ENCODE measurements at places on chromosomes 3 and 15.

DNA sequence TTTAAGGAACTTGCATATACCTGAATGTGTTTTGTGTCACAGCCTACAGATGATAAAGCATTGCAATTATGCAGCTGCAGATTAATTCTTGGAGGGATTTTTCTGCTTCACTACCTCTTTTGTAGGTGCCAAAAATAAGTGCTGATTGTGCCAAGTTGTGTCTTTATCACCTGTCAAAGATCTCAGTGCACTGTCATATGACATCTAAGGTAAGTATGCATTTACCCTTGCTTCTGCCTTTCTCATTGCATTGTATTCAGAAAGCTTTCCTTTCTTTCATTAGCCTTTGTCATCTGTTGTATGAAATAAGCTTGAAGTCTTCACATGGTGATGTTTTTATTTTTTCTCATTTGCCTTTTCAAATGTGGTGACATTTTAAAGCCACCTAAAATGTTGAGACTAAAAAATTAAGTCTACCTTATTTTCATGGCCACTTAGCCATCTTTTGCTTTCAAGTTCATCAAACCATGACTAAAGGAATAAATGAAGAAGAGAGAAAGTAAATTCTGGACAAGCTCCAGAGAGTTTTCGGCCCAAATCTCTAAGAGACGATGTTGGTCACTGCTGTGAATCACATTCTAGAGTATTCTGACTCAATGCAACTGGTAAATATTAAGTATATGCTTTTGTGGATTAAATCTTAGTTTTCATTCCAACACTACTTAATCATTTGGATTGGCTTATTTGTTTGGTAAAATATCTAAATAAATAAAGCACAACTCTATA lies 381.8 kb upstream of the EPHA3 start:
- DNase-seq = no peak

DNA sequence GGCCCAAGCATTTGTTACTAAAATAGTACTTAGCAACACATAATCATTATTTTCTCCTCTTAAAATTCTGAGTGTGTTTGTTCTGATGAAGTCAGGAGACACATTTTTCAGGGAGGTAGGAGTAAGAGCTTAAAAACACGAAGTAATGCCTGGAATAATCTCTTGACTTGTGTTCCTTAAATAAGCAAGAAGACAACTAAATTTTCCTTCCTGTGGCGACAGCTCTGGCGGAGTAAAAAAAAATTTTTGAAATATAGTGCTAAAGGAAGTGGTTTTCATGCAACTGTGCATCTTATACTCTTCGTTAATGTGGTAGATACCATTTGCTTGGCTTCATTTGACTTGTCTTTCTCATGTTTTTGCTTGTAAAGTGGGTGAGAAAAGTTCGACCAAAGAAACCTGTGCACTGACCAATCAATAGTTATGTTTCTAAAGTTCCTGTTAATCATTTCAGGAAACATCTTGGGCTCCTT lies 11.1 kb upstream of the MBNL1 start:
- peak; percentile 73 for DNase-seq

DNA sequence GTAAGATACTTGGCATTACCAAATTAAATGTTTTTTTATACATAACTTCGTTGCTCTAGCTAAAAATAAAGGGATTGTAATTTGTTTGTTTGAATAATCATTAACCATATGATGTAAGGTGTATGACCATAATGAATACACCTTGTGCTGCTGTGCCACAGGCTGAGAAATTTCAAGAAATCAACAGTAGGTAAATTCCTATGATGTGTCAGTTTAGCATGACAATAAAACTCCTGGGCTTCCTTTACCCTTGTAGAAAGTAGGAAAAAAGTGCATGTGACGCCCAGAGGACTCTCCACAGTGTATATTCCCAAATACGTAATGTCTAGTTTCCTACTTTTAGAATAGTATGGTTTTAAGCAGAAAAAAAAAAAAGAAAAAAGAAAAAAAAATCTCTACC lies 208.1 kb downstream of the SATB1 start:
- no peak for DNase-seq

DNA sequence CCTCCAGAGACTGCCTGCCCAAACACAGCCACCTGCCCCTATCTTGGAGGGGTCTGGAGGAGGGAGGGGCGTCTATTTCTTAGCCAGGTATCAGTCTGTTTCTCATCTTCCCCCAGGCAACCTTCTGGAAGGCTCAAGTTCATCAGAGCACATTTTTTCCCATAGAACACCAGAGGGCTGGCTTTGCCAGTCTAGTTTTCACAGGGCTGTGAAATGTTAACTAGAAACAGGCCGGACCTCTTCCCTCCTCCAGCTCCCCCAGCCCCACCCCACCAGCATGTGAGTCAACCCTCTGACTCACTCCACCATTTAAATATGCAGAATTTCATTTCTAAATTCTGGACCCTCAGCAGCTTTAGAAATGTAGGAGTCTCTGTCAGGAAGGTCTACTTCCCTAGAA lies 66.9 kb downstream of the SLCO2A1 start:
- no peak for DNase-seq
